ENCODE measurements at places on chromosomes 1 and 21.

DNA sequence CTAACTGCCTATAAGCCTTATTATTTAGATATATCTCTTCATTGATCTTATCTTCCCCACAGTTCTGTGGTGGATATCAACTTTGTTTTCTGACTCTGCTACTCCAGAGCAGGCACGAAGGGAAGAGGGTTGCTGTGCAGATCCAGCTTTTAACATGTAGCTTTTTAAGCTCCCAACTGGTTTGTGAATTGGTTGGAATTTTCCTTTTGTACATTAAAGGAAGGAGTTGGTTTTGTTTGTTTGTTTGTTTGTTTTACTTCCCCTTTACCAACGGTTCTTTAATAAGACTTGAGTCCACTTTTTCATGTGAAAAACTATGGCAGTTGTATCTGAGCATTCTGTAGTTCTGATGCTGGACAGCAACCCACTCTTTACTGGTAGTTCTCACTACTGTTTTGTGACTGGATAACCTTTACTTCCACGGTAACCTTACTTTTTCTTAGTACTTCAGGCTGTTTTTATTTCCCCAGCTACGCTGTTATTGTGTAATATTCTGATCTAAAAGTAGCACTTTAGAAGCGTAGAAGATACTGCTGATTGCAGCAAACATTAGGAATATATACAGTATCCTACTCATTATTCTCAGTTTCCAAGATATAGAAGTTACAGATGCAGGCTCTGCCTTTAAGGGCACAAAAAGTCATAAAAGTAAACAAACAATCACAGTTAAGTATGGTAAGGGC is 1.6 kb downstream of the GNPAT start:
- peak; percentile 14 for DNase-seq

- DNase-seq = no peak
These were observed 45.7 kb upstream of the PLPPR4 start for GRCh38 chr1:99218572-99218971.

GRCh38 chr1:8061673-8062386 is 35.7 kb upstream of the ERRFI1 start:
- DNase-seq = peak; percentile 65

DNA sequence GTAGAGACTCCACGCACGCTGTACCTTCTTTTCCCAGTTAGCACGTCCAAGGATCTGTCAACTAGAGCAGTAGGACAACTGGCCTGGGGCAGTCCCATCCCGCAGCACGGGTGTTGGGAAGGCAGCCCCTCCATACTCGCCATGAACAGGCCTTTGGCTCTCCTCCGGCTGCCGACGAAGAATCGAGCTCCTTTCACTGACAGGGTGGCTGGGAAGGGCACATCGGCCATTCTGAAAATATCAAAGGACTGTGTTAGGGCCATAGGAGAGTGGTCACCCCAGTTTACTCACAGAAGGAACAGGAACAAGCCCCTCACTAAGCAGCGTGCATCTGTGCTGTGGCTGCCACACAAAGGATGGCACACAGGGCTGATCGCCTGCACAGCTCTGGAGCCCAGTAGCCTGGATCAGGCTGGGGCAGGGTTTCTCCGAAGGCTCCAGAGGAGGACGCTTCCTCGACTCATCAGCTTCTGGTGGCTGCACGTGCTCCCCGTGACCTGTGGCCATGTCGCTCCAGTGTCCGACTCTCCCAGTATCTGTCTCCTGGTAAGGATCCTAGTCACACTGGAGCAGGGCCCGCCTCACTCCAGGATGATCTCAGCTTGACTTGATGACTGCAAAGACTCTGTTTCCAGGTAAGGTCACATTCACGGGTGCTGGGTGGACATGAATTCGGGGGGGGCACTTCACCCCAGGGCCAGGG is 8.9 kb downstream of the KRTAP10-1 start:
- DNase-seq = no peak

DNA sequence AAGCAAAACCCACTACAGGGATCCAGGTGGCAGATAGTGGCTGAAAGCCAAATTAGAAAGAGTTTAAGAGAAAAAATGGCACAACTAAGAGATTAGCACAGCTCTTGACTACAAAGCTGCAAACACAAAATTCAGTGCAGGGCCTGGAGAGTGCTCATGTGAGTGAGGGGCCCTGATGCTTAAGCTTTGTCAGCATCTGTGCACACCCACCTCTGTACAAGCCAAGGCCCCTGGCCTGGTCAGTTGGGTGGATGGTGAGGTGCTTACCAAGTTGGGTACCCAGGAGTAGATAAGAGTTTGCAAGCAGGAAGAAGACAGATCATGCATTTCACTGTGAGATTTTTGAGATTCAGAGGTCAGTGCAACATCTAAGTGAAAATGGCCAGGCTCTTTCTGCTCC is 62.7 kb upstream of the ATP1B1 start:
- DNase-seq = no peak

- no peak for DNase-seq
These were observed 65.8 kb upstream of the HSPA13 start for GRCh38 chr21:14448784-14449183.

- DNase-seq = no peak
These were observed 351.1 kb downstream of the CAMTA1 start for GRCh38 chr1:7136166-7136953.
